Chondrocyte (in vitro differentiated cells): ENCODE measurements at places on chromosomes 6 and 20.

DNA sequence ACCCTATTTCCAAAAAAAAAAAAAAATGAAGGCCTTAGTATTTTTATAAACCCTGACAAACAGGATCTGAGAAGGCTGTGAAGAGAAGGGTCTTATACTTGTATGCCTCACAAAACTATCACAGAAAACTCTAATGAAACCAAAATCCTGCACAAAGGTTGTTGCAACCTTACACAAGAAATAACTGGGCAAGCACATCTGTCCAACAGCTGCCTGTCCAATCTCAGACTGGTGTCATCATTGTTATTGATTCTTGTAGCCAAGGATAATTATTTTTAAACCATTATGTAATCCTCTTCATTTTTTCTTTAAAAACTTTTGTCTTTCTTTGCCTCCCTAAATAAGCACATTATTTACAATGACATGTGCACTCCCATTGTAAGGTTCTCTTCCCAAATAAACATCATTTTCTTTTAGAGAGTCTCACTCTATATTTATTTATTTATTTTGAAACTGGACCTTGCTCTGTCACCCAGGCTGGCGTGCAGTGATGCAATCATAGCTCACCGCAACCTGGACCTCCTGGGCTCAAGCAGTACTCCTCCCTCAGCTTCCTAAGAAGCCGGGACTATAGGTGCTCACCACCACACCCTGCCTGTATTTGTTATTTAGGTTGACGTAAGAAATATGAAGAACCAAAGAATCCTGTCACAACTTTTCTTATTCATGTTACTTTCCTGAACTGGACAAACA is 697.1 kb downstream of the DOK5 start:
- no peak for DNase-seq

DNA sequence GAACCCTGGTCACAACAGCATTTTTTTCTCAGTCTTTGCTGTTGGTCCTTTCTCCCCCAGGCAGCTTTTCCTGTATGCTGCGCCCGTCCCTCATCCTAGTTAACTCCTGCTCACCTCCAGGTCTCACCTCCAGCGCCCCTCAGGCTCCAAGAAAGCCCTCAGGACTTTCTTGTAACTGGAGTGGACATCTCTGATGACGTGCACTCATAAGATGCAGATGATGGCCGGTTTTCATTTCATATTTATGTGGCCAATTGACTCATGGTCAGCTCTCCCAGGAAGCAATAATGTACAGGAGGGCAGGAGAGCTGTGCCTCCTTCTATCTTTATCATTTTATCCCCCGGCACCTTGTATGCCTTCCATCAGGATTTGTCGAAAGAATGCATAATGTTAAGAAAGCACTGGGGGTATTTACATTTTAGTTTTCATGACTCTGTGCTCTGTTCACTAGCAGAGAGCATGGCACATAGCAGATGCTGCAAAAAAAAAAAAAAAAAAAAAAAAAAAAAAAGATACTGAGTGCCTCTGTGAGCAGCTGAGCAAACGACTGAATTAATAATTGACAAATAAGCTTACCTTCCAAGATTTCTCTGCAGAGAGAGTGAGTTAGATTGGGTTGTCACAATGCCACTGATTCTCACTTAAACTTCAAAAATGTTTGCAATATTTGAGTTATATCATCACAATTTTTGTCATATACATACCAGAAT is 170.2 kb downstream of the DOK5 start:
- DNase-seq: no peak

DNA sequence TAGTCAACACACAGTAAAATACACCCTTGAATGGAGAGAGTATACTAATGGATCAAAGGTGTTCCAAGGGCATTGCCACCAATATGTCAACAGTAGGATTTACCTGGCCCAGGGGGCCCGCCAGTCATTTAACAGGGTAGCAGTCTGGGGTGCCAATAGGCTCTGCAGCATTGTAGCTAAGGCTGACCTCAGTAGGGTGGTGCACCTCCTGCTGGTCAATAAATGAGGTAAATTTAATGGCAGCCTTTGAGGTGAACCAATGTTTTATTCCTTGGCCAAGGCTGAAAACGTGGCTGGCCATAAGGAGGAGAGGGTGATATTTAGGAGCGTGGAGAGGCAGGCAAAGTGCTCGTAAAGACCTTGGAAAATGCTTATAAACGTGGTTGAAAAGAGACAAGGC is 147.2 kb downstream of the RPS12 start:
- no peak for DNase-seq

- no peak for DNase-seq
These were observed 10.4 kb downstream of the E2F3 start for GRCh38 chr6:20411953-20412681.

GRCh38 chr6:29834564-29835436 is 7.2 kb downstream of the HLA-G start:
- DNase-seq: no peak

GRCh38 chr20:32636283-32636682 is 37.5 kb downstream of the C20orf203 start:
- no peak for DNase-seq

DNA sequence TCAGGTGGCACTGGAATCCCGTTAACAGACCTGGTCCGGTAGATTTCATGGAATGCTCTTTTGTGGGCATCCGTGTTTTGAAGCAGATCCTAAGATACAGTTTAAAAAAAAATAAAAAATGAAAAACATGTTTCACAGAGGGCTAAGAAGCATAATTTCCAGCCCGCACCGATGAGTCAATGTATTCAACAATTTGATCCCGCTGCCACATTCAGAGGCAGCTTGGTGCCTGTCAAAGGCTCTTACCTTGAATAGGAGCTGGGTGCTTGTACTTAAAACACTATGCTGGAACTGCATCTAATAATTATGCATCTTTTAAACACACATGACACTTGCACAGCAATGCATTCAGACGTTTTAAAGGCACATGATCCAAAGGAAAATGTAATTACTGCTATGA is 164.8 kb downstream of the SYNE1 start:
- DNase-seq: no peak

GRCh38 chr6:90097356-90097755 is 199.3 kb downstream of the BACH2 start:
- DNase-seq: no peak

GRCh38 chr20:38098952-38099351 is 65.4 kb downstream of the RPRD1B start:
- DNase-seq: no peak

DNA sequence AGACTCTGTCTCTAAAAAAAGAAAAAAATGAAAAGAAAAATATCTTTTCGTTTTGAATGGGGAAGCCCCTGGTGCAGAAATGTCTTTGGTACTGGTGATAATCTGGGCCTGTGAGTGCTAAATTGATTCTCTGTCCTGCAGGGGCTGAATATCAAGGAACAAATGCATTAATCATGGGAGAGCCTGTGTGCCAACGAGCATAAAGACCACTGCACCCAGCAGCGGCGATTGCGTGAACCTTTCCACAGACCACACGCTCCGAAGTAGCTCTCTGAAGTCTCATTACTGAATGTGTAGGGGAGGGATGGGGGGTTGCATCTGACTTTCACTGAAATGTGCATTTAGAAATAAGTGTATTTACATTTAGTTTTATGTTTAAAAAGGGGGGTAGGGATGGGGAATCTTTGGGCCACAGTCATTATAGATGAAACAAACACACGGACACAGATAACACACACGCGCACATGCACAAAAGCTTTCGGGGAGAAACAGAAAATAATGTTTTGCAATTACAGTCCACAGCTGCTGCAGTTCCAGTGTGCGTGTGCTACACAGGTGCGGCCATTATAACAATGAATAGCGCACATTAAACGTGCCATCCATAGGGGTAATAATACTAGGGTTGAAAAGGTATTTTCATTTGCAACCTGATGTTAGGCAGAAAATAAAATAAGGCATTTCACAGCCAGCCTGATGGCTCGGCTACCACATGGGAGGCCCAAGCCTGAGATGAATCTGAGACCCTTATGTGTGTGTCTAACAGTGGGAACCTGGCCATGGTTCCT is 154.0 kb downstream of the MBOAT1 start:
- no peak for DNase-seq

DNA sequence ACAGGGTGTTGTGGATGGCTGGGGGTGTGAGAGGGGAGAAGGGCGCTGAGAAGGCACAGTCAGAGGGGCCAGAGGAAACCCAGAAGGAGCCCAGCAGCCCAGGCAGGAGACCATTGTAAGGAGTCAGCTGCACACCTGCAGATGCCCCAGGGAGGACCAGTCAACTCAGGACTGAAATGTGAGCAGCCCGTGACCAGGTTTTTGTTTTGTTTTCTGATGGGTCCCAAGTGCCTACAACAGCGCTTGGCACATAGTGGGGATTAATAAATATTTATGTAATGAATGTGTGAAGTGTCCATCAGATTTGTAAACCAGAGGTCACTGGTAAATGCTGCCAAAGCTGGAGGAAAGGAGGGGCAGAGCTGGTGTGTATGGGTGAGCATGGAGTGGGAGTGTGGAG is 30.2 kb downstream of the TRAM2 start:
- no peak for DNase-seq

DNA sequence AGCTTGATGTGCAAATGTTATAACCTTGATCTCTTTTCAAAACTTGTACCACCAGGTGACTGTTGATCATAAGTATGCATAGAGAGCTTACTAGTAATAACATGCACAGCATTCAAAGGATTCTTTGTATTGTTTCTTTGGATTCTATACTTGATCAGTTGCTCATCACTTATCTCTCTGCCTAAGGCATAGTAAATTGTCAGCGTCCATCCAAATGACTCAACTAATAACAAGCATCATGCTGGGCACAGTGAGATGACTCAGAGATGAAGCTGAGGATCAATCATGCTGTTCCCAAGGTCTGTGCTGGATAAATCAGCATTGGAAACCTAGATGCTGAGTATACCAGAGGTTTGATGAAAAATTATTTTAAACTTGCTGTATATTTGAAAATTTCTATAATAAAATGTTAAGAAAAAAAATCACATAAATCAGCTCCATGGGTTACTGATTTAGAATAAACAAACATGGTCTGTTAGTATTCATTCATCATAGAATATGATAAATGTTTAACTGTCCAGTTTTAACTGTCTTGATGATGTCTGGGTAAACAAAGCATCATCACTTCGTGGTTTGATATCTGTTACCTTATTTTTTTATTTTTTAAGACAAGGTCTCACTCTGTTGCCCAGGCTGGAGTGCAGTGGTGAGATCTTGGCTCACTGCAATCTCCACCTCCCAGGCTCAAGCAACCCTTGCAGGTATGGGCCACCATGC is 45.6 kb upstream of the SGK1 start:
- DNase-seq: no peak

DNA sequence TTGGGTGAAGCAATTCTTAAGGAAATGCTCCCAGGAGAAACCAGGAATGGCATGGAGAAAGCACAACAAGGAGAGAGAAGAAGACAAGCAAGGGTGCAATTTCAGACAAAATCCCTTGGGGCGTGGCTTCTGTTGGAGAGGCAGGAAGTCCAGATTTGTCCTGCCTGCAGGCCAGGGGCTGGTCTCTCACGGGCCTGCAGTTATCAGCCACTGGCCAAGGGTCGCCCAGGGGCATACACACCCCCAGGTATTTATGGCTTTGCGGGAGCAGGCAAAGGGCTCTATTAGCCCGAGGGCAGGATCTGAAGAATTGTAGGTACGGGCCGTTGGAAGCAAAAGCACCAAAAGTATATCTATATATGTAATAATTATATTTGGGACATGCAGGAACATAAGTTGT is 87.7 kb downstream of the IYD start:
- DNase-seq: no peak

- DNase-seq: no peak
These were observed 167.7 kb downstream of the EYA2 start for GRCh38 chr20:47062226-47062890.

DNA sequence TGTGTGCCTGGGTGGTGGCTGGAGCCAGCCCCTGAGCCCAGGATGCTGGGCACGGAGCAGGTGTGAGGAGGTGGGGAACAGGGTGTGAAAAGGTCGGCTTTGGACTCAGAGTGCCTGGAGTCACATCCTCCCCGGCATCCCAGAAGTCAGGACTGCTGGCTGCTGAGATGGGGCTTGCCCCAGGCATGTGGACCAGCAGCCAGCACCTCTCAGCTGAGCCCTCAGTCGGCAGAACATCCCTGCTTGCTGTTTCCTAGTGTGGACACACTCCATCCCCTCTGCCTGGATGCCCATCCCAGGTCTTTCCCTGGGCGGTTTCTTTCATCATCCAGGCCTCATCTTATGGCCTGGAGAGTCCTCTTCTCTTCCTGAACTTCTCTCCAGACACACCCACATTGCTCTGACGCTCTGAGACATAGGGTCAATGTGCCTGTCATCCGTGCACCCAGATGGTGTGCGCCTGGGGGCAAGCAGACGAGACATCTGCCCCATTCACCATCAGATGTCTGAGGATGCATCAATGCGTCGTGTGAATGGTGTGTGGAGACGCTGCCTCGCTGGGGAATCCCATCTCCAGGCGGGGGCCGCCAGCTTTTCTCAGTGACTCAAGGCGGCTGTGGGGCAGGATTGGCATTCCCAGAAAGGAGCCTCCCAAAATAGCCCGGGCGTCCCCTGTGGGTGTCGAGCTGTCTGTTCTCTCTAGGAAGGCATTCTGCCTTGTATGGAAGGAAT is 104.2 kb downstream of the SYCP2 start:
- DNase-seq: no peak

GRCh38 chr6:82953871-82954270 is 111.8 kb downstream of the UBE3D start:
- DNase-seq: no peak

- DNase-seq: no peak
These were observed 528.6 kb downstream of the PRKN start for GRCh38 chr6:162198925-162199324.

DNA sequence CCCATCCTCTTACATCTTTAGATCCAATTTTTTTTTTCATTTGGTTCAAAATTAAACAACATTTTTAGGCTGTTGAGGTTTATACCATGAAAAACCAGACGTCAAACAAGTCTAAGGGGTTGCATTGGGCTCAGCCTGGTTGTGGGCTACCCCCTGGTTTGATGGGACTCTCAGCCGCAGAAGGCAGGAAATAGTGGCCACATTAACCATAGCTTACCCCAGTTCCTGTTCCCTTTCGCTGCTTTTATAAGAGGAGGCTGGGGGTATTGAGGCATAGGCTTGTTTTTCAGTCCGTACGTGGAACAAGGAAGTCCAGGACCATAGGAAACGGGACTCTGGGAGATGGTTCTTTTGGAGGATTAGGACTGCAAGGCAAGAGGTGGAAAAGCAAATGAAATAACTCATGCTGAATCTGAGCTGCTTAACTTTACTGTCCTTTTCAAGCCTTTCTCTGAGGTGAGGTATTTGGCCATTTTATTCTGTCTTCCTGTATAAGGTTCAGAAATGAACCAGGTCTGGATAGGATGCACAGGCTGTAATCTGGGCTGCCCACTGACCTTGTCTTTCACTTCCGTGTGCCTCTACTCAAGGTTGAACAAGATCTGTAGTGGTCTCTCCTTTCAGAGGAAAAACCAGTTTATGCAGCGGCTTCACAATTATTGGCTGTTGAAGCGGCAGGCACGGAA is 7.7 kb downstream of the BRPF3 start:
- DNase-seq: no peak
